Adipocyte (in vitro differentiated cells): ENCODE measurements at places on chromosomes 11 and 22.

DNA sequence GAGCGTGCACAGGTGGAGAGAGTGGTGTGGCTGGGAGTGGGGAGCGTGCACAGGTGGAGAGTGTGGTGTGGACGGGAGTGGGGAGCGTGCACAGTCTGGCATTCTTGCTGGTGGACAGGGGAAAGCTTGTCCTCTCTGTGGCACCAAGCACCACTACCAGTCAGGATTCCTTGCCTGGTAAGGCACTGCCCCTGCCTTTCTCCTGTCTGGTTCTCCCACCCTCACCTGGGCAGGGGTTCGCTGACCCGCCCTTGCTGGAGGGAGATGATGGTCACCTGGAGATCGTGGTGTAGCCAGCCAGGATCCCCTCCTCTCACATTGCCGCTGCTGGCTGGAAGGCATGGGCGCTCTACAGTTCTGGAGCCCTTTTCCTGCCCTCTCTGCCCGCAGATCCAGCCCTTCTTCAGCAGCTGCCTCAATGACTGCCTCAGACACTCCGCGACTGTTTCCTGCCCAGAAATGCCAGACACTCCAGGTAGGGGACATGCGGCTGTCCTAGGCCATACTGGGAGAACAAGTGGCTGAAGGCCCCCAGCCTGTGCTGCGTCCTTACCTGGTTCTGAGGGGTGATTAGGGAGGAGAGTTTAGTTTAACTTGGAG, 16.7 kb downstream of the TMEM121B start:
- no peak for DNase-seq

- DNase-seq, result peak; percentile 76
Measured at GRCh38 chr11:62593434-62594044, 2.2 kb upstream of the TUT1 start.

- no peak for DNase-seq
Measured at GRCh38 chr11:22246992-22247391, 54.1 kb downstream of the ANO5 start.

DNA sequence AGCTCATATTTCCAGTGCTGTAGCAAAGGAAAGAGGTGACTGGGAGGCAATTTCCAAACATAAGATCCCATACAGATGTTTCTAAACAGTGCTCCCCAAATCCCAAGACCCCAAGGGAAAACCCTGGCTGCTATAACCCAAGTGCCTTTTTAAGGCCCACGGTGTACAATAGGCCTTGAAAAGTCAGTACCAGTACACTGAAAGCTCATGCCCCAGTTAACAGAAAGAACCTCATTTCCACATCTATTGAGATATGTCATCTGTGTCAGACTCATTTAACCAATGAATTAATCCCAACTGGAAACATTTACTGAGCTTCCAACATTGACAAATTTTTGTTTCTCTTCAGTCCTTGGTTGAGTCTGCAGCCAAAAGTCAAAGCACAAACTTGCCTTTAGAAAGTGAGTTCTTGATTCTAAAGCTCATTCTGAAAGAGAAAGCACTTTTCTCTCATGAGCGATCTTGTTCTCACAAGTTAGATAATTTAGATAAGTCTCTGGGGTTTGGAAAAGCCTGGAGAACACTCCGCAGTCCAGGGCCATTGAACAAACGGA, 239.8 kb upstream of the ARHGAP20 start:
- DNase-seq, result no peak

DNA sequence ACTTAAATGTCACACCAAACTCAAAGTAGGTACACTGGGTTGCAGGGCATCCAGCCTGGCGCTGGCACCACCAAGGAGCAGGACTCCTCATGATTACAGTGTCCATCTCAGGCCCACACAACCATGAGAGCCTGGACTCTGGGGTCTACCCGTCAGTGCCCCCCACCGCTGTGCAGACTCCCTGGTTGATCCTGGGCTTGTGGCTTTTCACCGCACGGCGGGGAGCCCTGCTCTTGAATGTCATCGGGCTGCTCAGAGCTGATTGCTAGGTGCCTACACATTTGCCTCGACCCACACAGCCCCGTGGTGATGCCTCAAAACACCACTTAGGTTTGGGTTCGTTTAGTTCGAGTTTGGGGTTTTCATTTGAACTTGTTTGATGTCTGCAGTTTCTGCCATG, 63.0 kb downstream of the WNT11 start:
- DNase-seq, result no peak

- DNase-seq, result no peak
Measured at GRCh38 chr11:112656772-112657428, 304.3 kb upstream of the NCAM1 start.

DNA sequence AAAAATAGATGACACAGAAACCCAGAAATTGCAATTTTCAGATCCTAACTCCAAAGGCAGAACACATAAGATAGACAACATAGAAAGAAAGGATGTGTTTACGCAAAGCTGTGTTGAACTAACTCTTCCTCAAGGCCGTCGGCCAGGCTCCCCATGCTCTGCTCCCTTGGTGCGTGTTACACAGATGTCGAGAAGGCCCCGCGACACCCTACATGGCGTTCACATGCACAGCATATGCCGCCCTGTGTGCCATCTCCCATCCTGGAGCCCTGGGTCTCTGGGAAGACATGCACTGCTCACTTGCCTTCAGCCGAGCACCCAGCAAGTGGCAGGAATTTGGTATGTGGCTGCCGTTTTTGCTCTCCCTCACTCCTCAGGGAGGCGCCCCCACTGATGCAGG, 47.0 kb upstream of the ARFGAP3 start:
- no peak for DNase-seq

DNA sequence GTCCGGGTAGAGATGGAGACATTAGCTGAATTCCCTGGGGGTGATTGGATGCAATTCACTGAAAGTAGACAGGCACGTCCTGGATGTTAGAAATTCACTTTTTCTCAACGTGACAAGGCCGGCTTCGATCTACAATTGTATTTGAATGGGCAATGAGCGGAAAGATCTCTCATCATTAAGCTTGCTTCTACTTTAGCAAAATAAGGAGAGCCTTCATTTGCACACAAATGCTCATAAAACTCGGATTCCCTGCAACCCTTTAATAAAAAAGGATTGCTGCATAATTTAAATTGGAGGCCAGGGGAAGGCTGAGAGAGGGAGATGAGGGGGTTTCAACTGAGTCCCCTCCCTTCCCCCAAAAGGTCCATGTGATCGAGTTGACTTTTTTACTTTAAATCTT, 10.6 kb upstream of the PAX6 start:
- no peak for DNase-seq

DNA sequence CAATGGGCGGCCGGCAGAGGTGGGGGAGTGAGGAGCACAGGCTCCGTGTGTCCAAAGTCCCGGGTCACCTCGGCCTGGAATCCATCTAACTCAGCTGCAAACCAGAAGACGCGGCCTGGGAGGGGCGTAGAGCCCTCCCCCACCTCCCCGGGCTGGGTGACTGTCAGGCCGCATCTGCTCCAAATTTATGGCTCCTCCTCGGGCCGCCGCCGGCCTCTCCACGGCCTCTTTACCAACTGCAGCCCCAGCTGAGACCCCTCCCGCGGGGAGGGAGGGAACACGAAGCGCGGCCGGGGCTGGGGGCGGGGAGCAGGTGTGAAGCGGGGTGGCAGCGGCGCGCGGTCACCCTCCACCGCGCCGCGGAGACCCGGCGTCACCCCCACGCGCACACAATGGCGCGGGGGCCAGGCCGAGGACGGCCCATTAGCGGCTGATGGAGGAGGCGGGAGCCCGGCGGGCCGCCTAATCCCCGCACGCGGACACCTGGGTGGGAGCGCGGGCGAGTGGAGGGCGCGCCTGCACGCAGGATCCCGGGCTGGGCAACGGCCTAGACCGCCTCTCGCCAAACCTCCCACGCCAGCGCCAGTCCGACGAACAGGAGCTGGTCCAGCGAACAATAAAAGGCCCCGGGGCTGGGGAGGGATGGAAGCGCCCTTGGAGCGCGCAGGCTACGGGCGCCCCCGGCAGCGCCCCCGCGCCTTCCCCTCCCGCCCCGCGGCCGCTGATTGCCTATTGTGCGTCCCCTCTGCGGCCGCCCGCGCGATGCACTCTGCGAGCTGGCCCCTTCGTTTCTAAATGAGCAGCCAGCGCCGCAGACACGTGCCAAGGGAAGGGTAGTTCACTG, 25.9 kb upstream of the ROBO3 start:
- DNase-seq, result peak; percentile 40

GRCh38 chr22:45503050-45503815, 550 bp downstream of the FBLN1 start:
- no peak for DNase-seq

GRCh38 chr11:64665411-64665821, 57.6 kb downstream of the NRXN2 start:
- DNase-seq, result no peak

- DNase-seq, result no peak
Measured at GRCh38 chr22:24416611-24417010, 10.8 kb upstream of the ADORA2A start.

DNA sequence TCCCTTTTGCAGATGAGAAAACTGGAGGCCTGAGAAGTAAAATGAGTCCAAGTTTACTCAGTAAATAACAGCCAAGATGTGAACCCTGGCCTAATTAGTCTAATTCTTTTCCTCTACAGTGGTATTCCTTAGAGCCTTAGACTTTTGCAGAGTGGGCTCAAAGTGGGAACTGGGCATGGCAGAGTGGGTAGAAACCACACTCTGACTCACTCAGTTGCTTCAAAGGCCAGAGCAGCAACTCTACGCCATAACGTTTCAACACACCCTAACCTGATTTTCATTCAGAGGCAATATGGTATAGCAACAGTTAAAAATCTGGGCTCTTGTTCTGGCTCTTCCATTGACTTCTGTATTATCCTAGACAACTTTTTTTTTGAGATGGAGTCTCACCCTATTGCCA, 2.8 kb downstream of the THRSP start:
- no peak for DNase-seq

- no peak for DNase-seq
Measured at GRCh38 chr11:108368134-108368533, 99.2 kb downstream of the C11orf65 start.

DNA sequence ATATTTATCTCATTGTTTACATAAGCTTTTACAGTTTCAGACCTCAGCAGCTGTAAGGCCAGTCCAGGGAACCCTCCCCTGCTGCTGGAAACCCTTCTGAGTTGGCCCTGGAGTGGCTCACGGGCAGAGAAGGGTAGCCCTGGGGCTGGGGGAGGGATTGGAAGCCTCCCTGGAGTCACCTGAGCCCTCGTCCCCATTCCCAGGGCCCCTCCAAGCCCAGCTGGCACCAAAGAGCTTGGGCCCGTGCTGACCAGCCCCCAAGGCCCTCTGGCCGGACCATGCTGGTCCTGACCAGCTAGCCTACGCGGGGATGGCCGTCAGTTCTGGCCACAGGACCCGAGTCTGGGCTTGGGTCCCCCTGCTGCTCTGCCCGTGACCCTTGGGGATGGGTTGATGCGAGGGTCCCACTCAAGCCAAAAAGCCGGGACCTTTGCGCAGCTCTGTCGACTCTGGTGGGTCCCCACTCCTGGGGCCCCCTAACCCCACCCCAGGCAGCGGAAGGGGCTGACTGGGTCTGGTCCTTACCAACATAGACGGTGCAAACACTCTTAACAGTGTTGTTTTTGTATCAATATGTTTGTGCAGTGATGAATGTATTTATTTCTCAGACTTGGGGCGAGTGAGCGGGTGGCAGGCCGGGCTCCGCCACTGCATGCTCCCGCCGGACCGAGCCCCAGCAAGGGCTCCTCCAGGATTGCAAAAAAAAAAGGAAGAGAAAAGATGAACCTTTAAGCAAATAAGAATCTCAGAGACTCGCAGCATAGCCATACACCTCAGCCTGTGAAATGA, 17.5 kb upstream of the TMEM191C start:
- no peak for DNase-seq

GRCh38 chr22:25843660-25844405, 101.8 kb downstream of the MYO18B start:
- DNase-seq, result no peak

DNA sequence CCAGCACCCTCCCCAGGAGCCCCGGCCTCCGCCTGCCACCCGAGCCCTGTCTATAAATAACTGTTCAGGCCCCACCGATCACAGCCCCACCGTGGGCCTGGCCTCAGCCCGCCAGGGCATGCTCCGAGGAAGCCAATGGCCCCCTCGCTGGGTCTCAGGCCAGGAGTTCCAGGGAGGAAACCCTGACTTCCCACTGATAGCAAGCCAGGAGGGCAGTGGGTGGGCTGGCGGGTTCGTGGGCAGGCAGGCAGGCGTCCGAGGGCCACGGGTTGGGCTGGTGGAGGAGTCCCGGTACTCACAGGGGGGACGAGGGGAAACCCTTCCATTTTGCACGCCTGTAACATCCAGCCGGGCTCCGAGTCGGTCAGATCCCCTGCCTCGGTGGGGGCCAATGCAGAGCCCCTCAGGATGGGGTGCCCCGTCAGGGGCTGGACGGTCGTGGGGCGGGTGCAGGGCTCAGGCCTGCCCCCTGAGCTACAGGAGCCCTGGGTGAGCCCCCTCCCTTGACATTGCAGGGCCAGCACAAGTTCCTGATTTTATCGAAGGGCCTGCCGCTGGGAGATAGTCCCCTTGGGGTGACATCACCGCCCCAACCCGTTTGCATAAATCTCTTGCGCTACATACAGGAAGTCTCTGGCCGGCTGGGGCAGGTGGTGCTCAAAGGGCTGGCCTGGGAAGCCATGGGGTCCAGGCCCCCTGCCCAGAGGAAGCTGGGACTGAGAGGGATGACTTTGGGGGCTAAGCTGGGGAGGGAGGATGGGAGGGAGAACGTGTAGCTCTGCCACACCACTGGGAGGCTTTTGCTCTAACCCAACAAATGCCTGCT, at the start of gene SPI1:
SPI1 (minus strand) TSS at position 538 of the 826 bp plus-strand sequence; CDS start at position 344, 194 bp downstream.
- DNase-seq, result no peak

GRCh38 chr22:40512426-40513136, 123.9 kb downstream of the MRTFA start:
- peak; percentile 96 for DNase-seq
